ENCODE measurements at places on chromosomes 4 and X.

DNA sequence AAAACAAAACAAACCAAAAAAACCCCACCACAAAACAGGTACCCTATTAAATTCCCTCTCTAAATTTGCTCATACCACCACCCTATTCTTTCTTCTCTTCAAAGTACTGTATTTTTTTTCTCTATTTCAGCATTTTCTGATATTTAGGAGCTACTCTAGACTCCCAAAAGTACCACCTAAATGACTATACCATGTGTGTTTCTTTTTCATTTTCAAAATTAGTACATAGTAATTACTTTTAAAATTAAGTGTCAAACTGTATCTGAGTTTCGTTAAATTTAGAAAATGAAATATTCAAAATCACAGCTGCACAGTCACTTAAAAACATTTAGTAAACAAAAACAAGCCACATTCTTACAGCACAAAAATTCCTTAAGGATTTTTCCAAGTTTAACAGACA, 161.7 kb downstream of the FBXW7 start:
- no peak for DNase-seq

- no peak for DNase-seq
Observed at GRCh38 chr4:154503598-154503997, 12.0 kb upstream of the DCHS2 start.

DNA sequence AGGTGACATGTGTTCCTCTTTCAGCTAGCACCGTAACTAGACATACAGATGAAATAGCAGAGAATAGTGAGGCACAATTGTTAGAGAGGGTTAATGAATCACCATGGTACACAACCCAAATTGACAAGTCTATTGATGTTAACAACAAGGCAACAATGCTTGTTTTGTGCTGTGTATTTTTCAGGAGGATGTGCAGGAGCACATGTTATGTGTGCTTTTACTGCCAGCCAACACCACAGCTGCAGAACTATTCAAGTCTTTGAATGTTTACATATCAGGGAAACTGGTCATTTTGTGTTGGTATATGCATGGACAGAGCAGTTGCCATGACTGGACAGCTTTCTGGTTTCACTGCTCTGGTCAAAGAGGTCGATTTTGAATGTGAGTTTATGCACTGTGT, 32.8 kb downstream of the STBD1 start:
- no peak for DNase-seq

DNA sequence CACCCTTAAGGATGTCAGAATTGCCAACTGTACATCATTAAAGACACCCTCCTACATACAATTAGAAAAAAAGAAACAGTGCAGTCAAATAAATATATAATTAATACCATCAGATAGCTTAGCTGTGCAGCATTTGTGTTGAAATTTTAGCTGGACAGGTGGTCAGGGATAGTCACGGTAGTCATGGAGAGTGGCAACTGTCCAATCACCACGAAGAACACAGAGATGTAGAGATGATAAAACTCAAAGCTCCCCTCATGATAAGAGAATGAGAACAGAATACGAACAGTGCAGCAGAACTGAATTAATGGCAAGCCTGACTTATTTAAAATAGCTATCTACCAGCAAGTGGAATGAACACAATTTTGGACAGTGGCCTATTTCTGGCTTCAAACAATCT, 27.2 kb downstream of the SLC39A8 start:
- no peak for DNase-seq

DNA sequence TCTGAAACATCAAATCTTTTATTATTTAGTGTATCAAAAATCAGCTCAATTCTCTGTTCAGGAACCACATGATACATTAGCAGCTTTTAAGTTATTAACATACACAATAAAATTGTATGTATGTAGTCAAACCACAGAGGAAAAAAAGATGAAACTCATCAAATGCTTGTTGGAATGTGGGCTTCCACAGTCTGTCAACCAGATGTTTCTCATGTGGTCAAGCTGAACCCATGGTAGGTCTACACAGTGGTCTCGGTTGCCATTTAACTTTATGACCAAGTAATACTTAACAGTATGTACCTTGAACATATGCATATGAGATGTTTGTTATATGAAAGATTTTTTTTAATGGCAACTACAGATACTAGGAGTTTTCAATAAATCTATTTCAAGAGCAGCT, 427.8 kb downstream of the IL15 start:
- no peak for DNase-seq

DNA sequence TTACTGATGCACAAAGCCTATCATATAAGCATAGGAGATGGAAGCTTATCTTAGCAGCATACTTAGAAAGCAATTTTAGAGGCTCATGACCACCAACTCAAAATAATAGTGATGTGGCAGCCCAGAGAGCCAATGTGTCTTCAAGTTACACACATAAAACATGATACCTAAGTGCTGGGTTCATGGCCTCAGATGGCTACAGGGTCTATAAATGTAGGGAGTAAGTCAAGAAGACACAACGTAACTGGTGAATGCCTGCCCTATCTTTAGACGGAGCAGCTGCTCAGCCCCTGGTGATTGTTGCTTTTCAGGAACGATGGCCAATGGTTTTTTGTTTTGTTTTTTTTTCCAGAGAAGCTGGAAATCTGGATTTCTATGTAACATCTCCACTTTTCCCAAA, 42.8 kb downstream of the RNF150 start:
- DNase-seq: no peak

DNA sequence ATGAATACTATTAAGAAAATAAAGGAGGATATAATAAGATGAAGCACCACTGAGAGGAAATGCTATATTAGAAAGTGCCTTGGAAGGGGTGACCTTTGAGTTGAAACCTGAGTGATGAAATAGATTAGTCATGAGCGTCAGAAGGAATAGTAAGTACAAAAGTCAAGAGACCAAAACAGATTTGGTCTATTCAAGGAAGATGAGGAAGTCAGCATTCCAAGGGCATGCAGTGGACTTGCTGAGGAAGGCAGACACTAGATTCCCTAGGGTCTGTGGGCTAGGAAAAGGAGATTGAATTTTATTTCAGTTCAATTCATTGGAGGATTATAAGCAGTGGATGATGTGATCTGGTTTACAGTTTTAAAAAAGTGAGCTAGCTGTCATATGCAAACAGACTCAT, 73.0 kb upstream of the WDFY3 start:
- DNase-seq: no peak

GRCh38 chr4:147327322-147327721, 153.6 kb upstream of the EDNRA start:
- DNase-seq: no peak

- DNase-seq: no peak
Observed at GRCh38 chr4:1401409-1402020, 4.7 kb downstream of the NKX1-1 start.

DNA sequence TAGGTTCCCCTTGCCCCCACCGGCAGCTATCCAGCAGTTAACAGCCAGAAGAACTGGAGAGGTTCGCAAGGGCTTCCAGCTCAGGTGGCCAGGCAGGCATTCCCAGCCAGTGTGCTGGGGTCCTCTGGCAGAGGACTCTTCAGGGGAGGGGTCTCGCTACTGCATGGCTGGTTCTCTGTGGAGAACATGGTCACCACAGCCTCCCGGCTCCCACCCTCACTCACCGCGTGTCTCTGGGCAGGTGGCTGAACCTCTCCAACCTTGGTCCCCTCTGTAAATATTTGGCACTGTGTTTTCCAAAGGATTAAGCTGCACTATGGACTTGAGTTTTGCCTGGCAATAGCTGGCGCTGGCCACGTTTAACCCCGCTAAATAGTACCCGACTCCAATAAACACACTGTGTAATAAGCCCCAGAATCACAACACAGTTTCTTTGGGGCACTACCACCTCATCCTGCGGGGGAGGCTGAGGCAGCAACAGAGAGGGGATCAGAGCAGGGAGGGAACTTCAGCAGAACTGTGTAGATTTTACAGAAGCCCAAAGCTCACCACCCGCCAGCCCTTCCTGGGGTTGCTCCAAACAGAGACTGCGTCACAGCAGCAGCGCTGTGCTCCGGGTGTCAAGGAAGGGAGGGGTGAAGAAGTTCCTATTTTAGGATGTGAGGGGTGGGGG, 15.2 kb downstream of the BCOR start:
- DNase-seq: no peak

DNA sequence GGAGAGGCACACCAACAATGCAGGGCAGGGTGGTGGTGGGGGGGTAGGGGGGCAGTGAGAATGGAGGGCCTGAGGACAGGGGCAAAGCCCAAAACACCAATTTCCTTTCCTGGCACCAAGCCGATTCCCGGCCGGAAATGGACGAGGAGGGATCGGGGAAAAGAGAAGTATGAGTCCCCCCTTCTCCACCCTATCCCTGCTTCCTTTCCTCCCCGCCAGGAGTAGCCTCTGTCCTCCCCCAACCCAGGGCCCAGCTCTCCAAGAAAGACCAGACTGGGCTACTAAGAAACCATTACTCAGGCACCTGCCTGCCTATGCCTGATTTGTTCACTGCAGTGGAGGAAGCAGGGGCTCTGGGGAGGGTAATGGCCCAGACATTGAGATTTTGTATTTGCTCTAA, 402 bp downstream of the CCDC120 start:
- DNase-seq: no peak

- no peak for DNase-seq
Observed at GRCh38 chrX:114037515-114037914, 546.4 kb upstream of the HTR2C start.

DNA sequence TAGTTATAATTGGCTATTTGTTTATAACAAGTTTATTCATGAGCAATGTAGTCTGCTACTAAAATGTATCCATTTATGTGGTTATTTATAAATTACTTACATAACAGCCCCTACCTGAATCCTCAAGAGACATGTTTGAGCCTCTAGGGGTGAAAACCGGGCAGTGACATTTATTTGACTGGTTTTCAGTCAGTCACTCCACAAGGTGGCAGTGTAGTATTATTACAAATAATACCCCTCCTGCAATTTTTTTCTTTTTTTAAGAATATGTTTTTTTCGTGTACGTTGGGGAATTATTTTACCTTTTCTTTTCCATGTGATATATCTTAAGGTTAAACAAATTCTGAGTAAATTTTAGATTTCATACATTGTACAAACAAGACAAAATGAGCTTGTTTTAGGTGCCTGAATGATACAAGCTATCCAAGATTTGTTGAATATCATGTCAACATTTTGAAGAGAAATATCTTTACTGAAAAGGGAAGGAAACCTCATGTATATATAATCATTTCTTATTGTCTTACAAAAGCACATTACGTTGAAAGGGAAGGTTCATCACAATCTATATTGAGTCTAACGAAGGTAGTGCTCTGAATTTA, 598.7 kb upstream of the TECRL start:
- DNase-seq: peak; percentile 5

GRCh38 chrX:45755703-45756102, 555.0 kb upstream of the DIPK2B start:
- no peak for DNase-seq

GRCh38 chr4:185869427-185869826, 57.4 kb upstream of the SORBS2 start:
- no peak for DNase-seq

All from GM13976 (cell line).